ENCODE measurements at places on chromosomes 1 and 21.

- no peak for DNase-seq
These were observed 6.8 kb downstream of the HCRTR1 start for GRCh38 chr1:31624309-31624708.

GRCh38 chr1:66521721-66522365, 12.1 kb upstream of the SGIP1 start:
- DNase-seq = no peak

DNA sequence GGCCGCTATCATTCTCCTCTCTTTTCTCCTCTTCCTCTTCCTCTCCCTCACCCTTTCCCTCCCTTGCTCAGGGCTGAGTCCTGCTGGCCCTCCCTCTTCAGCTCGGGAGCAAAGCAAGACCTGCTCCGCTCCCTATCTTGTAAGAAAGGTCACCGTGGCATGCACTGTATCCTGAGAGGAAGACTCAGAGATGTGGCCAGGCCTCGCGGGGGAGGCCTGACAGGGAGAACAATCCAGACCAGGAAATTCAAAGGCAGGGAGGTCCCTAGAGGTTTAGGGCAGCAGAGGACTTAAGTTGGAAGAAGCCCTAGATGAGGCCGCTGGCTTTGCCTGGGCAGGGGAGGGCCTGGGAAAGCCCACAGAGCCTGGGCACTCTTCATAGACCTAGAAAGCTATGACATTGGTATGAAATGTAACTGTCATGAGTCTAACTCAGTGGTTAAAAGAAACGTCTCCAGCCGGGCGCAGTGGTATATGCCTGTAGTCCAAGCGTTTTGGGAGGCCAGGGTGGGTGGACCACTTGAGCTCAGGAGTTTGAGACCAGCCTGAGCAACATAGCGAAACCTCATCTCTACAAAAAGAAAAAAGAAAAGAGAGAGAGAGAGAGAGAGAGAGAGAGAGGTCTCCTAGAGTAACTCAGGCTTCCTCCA, 14.6 kb upstream of the PTAFR start:
- DNase-seq = no peak

- DNase-seq = no peak
These were observed 9.3 kb upstream of the IL19 start for GRCh38 chr1:206761159-206761768.

- DNase-seq = no peak
These were observed 337.3 kb downstream of the PRDM2 start for GRCh38 chr1:14037101-14037847.
